ENCODE measurements at places on chromosomes 2 and 18.

DNA sequence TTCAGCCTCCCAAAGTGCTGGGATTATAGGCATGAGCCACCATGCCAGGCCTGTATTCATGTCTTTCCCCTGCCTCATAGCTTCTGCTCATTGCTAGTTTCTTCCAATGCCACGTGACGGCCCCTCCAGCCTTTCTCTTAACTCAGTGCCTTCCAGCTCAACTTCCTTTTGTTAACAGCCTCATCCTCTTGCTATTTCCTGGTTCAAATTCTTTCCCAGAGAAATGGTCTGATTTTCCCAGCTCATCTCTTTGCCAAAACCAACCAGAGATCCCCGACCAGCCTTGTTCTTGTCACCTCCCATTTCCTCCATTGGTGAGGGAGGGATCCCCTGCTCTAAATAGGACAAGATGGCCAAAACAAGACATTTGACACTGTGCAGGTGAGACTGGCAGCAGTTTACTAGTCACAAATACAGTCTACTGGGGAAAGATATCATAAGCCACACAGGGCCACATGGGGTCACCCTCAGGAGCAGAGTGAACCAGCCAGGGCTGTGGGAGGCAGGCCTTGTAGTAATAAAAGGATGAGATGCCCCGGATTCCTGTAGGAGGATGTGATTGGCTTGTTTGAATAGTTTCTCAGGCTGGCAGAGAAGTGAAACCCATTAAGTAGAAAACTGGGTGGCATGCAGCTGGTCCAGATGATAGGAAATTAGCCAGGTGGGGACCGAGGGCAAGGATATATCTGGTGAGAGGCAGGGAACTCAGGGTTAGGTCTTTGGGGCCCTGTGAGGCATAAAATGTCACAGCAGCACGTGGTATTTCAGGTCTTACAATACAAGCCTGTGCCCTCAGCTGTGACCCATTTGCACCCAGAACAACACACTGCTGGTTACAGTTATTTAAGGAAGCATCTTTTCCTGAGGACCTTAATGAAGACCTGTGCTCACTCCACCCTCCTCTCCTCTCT is 6.4 kb downstream of the CD207 start:
- no peak for DNase-seq

DNA sequence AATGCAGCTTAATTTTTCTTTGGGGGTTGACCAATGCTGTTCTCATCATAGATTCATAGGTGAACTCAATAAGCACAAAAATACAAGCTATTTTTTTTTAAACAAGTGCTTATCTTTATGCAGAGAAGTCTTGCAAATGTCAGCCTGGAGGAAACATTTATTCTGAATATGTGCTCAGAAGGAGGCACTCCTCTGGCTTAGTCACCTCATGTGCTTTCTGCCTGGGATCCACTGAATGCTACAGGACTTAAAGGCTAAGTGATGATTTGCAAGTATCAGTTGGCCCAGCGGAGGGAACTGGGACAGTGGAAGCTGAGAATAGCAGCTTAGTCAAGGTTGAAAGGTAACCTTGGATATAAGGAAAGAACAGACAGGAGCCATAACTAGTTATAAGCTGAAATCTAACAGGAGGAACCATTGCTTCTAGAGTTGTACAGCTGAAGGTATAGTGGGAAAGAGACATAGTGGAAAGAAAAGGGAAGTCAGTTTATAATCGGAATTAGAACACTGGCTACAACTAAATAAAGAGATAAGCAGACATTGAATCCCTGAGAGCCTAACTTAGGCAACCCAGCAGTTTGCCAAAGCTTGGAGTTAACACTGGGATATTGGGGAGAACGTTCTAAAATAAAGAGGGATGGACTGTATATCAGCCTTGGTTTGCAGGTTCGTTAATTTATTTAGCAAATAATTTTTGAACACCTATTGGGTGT is 488.7 kb downstream of the SUCLG1 start:
- no peak for DNase-seq

DNA sequence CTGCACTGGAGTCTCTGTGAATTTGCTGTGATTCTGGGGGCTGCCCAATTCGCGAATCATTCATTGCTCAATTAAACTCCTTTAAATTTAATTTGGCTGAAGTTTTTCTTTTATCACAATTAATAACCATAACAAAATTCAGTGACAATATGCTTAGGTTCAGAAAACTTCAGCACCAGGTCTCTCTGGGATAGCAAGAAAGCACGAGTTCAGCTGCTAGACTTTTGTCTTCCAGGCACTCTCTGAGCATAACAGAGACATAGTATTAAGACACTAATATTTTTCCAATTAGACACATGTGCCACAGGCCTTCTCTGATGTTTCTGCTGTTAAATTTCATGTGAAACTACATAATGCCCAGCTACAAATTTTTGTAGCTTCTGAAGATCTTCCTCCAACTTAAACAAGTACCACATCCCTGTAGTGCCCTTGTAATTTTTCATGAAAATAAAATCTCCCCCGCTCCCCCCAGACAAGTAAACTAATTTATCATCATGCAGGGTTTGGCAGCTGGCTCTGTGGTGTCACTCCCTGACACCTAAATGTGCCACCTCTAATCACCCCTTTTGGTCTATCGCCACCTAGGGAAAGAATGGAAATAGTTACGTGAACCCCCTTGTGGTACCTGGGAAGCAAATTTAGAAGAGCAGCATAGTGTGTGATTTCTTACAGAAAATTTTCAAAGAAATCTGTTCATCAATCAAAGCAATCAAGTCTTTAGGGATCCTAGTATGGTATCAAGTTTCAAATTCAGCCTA is 94.1 kb downstream of the CSRNP3 start:
- no peak for DNase-seq

DNA sequence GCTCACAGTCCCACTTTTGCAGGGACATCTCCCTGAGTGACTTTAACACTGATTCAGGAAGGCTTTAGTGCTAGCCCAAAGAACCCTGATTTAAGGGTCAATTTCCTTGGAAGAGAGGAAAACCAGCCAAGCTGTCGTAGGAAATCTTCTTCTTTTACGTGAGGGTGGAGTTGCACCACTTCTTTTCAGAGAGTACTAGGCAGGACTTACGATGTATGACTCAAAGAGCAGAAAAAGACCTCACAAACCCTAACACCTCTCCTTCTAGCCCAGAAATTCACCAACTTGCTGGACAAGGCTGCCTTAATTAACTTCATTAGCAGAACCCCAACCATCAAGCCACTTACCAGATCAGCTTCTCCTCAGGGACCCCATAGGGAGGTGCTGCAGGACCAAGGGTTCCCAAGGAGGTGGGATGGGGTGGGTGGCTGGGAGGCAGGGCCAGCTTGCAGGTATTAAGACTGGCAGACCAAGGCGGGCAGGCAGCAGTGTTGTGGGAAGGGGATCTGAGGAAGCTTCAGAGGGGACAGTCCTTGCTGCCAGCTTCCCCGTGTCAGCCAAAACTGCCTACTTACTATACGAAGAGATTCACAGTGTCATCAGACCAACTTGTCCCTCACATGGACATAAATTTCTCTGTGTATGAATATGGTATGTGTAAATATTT is 6.7 kb downstream of the SERPINB2 start:
- DNase-seq, result no peak

- no peak for DNase-seq
Measured at GRCh38 chr2:66699793-66700676, 265.1 kb downstream of the MEIS1 start.

GRCh38 chr2:36706021-36706876 is 9.7 kb downstream of the VIT start:
- DNase-seq, result no peak

- no peak for DNase-seq
Measured at GRCh38 chr2:23134726-23135125, 250.3 kb upstream of the KLHL29 start.

GRCh38 chr2:46672752-46673151 is 193.4 kb downstream of the TMEM247 start:
- DNase-seq, result no peak

- DNase-seq, result no peak
Measured at GRCh38 chr2:171578127-171578803, 56.0 kb downstream of the CYBRD1 start.

DNA sequence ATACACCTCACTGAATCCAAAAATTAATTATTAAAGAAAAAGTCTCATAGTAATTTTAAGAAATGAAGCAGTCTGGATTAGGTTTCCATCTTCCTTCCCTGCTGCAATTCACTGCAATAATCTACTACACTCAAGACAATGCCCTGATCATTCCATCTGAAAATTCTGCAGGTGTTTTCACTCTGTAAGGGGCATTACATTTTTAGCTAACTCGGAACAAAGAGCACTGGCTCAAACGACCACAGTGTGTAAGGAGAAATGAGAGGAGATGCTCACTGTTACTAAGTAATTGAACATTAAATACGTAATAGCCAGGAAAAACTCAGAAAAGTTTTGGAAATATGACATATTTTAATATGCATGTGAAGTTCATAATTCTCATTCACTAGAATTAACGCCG is 1.3 kb downstream of the B4GALT6 start:
- DNase-seq, result no peak

DNA sequence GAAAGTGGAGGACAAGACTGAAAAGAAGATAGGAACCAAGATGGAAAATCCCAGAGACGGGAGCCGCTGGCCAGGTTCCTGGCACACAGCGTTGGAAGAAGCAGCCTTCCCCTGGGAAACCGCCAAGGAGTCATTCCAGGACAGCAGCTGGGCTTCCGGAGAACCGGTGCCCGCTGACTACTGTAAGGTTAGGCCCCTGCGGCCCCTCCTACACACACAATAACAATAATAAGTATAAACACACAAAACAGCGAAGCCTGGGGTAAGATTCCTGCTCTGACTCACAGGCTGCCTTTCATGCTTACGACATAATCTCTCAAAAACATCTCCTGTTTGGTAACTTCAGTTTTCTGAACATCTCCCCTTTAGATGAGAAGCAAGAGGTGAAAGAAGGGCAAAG is 28.1 kb upstream of the MYCN start:
- no peak for DNase-seq

- DNase-seq, result no peak
Measured at GRCh38 chr18:80124131-80124530, 15.1 kb downstream of the ADNP2 start.

GRCh38 chr2:210616074-210616473 is 59.7 kb downstream of the CPS1 start:
- no peak for DNase-seq

GRCh38 chr2:205161156-205161839 is 521.0 kb upstream of the NRP2 start:
- no peak for DNase-seq

DNA sequence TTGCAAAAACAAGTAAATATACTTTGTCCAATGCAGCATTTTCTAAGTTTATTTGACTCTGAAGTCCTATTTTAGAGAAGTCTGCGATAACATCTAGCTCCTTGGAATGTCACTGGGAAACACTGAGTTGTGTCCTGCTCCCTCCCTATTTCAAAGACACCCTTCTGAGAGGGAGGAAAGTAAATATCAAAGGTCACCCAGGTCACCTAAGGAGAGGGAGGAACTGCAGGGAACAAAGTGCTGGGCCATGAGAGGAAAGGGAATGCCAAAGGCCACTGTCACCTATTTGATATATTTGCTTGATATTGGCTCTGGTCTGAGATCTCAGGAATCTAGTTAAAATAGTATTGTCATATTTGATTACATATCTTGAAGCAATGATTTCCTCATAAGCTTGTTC is 201.3 kb downstream of the GCA start:
- DNase-seq, result no peak

DNA sequence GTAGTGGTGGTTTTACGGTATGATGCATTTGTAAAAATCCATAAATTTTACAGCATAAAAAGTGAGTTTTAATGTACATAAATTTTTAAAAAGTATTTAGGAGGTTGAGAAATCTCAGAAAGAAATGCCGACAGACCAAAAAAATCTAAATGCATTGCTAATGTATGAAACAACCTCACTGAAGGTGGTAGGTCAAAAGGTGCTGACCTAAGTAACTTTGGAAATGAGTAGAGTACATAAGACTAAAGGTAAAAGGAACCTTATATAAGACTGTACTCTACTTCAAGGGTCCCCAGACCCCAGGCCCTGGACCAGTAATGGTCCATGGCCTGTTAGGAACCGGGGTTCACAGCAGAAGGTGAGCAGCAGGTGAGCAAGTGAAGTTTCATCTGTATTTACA is 163.4 kb downstream of the COL6A3 start:
- no peak for DNase-seq

GRCh38 chr2:98515250-98515991 is 70.8 kb downstream of the INPP4A start:
- no peak for DNase-seq

- no peak for DNase-seq
Measured at GRCh38 chr18:21629089-21629832, 17.1 kb downstream of the SNRPD1 start.

DNA sequence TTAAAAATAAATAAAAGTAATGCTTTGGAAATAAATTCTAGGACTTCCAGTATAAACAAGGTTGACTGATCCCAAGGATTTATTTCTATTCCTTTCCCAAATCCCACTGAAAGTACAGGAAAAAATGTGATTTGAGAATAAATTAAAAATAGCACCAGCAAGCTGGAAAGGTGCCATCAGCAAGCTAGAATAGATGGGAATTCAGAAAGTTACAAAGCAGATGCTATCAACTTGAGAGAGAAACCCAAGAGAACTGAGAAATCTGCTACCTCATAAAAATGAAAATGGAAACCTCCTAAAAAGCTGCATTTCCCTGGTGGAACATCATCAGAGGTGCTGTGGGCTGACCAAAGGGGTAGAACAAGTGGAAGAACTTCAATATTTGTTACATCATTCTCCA is 148.6 kb upstream of the KCNJ3 start:
- DNase-seq, result no peak

- DNase-seq, result no peak
Measured at GRCh38 chr2:8298783-8299182, 383.1 kb upstream of the ID2 start.

GRCh38 chr2:31138037-31138962 is at the start of gene GALNT14:
Gene GALNT14 (minus strand): TSS chr2:31138440. CDS start chr2:31138086, 354 bp downstream.
- DNase-seq, result peak; percentile 8

DNA sequence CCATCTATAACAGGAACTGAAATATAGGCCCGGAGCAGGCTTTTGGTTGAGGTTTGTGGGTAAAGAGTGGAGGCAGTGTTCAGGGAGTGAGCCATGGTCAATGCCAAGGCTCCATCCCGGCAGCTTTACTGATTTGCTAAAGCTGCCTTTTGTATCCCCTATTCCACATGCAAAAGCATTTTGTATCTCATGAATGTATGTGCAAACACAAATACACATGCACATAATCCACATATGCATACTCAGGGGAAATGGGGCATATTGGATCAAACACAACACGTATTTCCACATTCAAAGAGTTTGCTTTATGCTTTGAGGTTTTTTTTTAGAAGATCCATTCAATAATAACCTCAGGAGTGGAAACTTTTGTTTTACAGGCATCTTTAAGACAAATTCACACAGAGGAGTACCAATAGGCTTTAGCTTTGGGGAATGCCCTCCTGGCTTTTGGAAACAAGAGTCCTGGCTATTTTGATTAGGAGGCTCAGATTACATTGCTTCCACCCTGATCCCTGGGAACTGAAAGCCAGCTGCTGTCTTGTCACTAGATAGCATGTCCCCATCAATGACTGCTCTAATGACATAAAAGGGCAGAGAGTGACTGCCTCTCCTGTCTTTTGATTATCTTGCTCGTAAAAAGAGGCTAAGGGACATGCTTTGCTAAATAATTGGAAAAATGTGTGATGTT is 263.2 kb downstream of the EN1 start:
- DNase-seq, result no peak

- DNase-seq, result no peak
Measured at GRCh38 chr2:74416778-74417177, 4.6 kb downstream of the C2orf81 start.

GRCh38 chr18:12255626-12256026 is 1.5 kb downstream of the CIDEA start:
- DNase-seq, result no peak

All from activated gamma-delta T cell treated with Interleukin-2 at 50 U/mL for 16 hours (primary cell).